ENCODE measurements at places on chromosomes 5 and 9.

DNA sequence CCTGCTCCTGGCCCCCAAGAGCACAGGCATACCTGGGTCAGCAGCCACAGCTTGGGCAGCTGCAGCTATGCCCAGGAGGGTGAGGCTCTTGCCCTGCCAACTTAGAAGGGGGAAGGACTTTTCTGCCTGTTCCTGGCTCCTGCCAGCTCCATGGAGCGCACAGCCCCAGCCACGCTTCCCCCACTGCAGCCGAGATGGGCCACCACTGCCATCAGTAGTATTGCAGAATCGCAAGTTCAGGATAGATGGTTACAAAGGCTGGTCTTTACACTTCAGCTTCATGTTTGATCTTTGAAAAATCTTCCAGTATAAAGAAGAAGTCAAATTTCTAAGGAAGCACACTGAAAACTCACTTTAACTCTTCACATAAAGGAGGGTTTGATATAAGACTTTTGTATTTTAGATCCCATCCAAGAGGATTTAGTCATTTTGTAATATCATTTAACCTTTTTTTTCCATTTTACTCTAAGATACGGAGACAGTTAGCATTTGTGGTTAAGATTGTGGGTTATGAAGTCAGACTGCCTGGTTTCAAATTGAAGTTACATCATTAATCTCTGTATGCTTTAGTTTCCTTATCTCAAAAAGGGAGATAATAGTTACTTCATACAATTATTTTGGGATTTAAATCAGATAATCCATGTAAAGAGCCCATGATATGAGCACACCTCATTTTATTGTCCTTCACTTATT is 81.8 kb downstream of the NLN start:
- DNase-seq: no peak

DNA sequence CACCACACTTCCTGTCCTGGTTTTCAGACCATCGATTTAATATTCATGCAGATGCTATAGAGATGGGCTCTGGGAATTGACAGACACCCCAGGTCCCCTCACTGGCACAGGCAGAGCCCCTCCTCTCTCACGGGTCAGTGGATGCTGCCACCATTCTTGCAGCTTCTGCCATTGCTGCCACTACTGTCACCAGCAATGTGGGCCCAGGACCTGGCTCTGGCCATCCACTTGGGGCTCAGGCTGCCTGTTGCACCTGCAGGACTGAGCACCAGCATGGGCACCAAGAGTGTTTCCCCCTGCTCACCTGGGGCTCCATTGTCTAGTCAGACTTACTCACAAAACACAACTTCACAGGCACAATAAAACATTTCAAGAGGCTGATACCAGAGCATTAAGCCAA is 479.0 kb upstream of the ZNF608 start:
- no peak for DNase-seq

GRCh38 chr5:127400946-127401670 is 110.5 kb downstream of the MEGF10 start:
- DNase-seq: no peak

GRCh38 chr9:77917800-77918199 is 113.8 kb downstream of the GNAQ start:
- no peak for DNase-seq

GRCh38 chr5:172901788-172902496 is 57.3 kb upstream of the RPL26L1 start:
- no peak for DNase-seq

DNA sequence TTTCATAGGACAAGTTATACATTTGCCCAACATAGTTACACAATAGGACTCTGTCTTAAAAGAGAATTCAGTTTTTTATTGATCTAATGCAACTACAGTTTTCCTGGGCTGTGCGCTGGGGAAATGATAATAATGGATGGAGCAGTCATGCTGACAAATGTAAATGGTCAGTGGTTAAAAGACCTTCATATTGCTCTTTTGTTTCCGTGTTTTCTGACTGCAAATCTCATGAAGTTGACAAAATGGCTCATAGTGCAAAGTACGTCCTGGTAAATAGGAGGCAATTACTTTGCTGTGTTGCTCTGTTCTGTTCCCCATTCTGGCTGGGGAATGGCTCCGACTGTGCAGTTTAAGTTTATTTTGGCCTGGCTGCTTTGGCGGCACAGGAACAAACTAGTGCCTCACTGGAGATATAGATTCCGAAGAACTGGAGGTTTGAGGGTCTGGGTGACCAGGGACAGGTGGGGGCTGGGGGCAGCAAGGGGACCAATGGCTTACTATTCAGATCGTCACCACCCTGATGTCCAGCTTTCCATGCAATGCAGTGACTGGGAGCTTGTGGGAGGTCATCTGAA is 54.3 kb downstream of the PTTG1 start:
- DNase-seq: no peak

- DNase-seq: no peak
Measured at GRCh38 chr9:24451346-24451745, 94.4 kb downstream of the IZUMO3 start.

DNA sequence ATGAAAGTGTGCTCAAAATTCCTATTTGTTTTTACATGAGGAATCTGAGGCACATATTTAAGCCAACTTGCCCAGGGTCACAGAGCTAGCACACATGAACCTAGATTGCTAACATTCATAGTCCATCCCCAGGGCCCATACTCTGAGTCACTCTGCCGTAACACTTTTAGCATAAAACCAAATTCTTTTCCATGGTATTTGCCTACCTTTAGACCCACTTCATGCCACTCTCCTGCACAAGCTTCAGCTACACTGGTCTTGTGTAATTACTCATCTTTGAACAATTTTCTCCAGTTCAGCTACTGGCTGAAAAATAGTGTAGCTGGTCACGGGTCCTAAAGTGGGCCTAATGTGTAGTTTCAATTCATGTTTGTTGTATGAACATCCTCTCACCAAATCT is 200.7 kb downstream of the SLC12A2 start:
- no peak for DNase-seq

GRCh38 chr5:6455571-6456200 is 7.0 kb downstream of the UBE2QL1 start:
- DNase-seq: no peak

DNA sequence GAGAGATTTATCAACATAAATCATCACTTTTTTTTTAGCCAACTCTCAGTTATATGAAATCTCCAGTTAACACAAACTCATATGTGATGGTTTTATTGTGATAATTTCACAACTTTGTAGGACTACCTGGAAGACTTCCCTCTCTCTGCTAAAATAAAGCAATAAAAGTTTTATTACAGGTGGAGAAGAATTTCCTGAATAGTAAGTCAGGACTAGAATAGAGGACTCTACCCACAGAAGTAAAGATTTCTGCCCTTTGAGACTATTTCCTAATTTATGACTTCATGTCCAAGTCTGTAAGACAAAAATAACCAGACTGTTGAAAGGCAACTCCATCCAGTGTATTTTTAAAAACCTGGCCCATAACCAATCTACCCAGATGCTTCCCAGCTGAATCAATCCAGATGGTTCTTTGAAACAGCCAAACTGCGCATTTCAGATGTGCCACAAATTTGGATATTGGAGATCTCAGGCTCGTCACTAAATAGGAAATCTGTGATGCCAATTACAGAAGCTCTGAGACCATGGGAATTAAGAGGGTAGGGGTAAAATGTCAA is 234.0 kb upstream of the NMUR2 start:
- DNase-seq: no peak

DNA sequence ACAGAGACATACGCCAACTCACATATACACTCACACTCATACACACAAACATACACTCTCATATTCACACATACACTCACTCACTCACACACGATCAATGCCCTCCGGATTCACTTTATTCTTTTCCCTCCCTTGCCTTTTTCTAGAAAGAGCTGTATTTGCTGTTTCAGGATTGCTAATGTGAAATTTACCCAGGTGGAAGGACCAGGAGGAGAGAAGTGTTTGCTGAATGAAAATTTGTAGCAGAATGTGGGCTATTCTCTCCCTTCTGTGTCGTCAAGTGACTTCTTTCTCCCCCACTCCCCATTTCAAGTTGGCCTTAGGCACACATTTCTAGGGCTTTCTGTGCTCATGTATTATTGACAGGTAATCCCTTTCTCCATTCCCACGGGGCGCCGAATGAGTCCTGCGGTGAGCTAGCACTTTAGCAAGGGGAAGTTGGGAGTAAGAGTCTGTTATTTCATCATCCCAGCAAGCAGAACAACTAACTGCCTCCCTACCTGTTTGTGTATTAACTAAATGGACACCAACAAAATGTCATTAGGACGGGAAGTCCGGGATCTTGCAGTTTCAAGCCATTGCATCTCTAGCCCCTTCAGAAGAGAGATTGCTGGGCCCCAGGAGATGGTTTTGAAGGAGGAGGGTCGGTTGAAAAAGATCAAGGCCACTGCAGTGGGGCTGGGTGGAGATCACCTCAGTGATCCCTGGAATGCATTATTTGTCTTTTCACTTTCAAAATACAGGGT is 97.1 kb upstream of the TAF11L2 start:
- no peak for DNase-seq

GRCh38 chr5:91928754-91929521 is 545.8 kb upstream of the ARRDC3 start:
- DNase-seq: no peak

GRCh38 chr5:1552521-1553255 is 28.9 kb upstream of the LPCAT1 start:
- no peak for DNase-seq

GRCh38 chr9:93603906-93604326 is 27.5 kb downstream of the PHF2 start:
- no peak for DNase-seq

- no peak for DNase-seq
Measured at GRCh38 chr5:175714479-175715085, 56.7 kb downstream of the HRH2 start.

DNA sequence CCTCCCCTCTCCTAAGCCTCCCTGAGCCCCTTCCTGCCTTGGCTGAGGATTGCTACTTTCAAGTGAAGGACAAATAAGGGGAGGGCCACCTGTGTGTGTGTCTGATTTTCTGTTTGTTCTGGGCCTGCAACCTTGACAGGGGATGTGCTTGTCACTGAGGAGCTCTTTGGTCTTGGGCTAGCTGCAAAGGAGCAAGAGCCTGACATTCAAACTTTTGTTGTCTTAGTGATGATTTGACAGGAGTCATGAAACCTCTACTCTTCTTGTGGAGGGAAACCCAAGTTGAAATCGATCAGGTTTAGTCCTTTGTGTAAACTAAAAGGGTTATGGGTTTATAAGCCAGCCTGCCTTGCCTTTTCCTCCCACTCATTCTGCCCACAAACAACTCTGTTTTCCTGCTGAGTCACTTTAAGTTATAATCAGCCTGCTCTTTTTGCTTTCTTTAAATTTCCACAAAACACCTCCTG is 16.9 kb downstream of the CLTA start:
- no peak for DNase-seq

DNA sequence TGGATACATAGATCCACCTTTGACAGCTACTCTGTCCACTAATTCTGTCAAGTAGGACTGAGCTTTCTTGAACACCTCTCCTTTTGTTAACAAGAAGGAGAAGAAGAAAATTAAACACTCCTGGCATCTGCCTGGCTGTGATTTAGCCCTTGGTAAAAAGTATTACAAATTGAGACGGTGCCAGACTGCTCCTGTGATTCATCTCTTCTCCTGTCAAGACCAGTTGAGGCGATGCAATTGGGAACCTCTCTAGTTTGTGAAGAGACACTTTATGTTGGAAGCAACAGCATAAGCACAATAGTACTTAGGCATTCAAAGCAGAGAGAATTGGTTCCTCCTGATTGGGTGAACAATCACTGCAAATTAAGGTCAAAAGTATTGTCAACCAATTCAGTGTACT is 72.7 kb downstream of the GHR start:
- DNase-seq: no peak

DNA sequence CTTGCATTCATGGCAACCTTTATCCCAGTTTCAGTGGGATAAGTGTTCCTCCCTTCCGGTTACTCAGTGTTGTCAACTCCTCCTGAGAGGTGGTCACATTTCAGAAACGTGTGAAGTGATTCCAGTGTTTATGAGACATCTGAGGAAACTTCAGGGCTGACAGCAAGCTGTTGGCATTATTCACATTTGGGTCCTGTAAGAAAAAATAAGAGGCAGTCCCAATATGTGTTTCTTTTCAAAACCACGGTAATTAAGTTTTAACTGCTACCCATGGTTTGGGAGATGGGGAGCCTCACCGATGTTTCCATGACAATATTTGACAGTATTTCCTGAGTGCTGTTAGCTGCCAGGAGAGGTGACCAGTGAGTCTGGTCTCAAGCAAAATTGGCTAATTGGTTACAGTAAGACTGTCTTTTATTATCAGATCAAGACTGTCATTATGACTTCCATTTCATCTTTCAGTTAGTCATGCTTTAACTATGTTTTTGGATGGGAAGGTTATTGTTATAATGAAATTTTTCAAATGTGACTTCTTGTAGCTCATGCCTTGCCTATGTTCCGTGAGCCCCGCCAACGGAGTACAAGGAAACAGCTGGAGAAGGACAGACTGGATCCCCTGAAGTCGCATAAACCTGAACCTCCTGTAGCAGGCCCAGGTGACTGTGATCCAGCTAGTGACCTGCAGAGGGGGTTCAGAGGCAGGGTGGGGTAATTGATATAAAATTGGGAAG is 115.3 kb downstream of the GDNF start:
- DNase-seq: no peak

DNA sequence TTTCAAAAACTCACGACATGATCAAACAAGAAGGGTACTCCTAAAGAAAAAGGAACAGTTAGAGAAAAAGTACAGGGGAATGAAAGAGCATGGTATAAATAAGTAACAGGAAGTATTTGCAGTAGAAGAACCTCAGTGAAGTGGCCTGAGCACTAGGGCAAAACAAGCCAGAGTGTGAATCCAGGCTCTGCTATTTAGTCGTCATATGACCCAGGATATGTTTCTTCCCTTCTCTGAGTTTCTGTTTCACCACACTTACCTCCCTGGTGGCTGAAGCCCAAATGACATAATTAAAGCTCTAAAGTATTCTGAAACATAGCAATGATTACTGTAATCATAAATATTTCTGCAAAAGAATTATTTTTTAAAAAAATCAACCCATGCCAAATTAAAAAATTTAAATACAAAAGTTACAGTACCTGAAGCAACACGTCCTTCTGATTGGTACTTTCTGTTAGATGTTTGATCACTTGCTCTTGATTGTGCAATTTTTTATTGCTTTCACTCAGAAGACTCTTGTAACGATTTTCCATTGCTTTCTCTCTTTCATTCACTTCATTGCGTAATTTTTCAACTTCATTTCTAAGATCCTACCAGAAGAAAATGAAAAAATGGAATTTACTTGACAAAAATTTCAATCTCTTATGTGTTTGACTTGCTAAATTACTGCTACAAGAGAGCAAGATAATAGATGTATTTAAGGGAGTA is 88.9 kb downstream of the CDK5RAP2 start:
- no peak for DNase-seq

GRCh38 chr9:81896070-81896469 is 32.2 kb upstream of the SPATA31D4 start:
- DNase-seq: no peak

DNA sequence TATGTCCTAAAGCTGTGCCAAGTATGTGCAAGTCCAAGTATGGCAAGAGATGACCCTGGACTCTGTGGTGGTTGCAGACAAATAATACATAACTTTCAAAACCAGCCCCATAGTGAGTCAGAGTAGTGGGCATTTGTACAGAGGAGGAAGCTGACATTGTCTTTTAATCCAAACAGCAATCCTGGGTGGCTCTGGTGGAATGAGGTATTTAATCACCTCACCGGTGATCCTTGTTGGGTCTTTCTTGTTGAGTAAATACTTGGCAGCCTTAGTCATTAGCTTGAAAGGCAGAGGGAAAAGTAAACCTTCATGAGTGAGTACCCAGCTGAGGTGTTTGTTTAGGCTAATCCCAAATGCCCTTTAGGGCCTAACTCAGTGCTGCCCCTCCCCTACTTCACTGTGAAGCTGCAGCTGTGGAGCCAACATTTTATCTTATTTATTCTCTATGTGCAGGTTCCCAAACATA is 148.7 kb upstream of the SLC12A2 start:
- DNase-seq: no peak
